ENCODE measurements at places on chromosomes 1 and 21.

- no peak for DNase-seq
Observed at GRCh38 chr21:31558189-31558961, 101.1 kb upstream of the SOD1 start.

- no peak for DNase-seq
Observed at GRCh38 chr21:25752416-25752815, 17.6 kb downstream of the GABPA start.

- DNase-seq: no peak
Observed at GRCh38 chr1:176558561-176558960, 95.6 kb downstream of the PAPPA2 start.

DNA sequence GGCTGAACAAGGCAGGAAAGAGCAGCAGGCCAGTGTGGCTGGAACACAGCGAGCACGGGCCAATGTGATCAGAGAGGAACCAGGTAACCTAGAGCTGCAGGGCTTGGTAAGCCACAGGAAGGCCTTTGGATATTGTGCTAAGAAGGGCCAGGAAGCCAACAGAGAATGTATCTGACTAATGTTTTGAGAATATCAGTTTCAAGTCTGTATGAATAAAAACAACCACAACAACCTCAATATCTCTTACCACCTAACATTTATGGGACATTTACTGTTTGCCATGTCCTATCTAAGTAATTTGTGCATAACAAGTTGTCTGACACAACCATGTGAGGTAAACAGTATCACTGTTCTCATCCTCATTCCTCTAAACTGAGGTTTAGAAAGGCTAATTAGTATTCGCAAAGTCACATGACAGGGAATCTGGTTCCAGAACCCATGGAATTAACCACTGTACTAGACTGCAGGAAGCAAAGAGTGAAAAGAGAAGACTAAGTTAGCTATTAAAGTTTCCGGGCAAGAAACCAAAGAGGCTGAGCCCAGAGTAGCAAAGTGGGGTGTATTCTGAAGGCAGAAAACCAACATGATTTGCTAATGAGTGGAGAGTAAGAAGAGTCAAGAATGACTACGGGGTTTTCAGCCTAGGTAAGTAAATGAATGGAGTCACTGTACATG, 38.9 kb downstream of the SPRTN start:
- DNase-seq: no peak

GRCh38 chr1:196669051-196669450, 17.2 kb downstream of the CFH start:
- DNase-seq: no peak

DNA sequence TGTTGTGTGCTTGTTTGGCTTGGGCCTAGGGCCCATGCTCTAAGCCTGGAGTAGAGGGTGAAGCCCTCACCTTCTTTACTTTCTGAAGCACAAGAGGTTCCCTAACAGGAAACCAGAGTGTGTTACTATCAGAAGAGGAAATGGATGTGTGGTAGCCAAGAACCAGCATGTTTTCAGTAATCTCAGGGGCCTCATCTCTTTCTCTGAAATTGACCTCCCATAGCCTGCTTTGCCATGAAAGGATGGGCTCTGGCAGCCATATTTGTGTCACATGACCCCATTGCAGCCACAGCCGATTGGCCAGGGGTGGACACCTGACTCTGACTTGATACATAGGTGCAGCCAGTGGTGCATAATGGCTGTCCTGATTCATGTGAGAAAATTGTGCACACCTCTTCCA, 18.6 kb downstream of the A3GALT2 start:
- no peak for DNase-seq

DNA sequence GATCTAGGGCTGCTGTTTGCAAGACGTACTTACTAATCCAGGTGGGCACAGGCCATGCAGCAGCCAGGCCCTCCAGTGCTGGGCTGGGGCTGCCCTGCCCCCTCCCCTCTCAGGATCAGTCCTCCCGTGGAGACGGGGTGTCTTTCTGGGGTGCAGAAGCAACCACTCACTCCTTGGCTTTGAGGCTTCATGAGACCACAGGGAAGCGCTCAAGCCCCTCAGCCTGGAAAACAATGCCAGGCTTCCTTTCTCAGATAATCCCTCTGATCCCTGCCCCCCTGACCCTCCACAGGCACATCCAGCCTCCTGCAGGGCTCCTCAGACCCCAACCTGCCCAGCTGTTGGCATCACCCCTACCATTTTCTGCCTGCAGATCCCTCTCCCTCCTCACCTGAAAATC, 13.9 kb upstream of the C2CD2 start:
- DNase-seq: no peak

GRCh38 chr1:208211921-208212843, 32.0 kb downstream of the PLXNA2 start:
- DNase-seq: no peak

All from mucosa of descending colon (tissue), 3 donors.